NCI-H1930 (cell line): ENCODE measurements at places on chromosomes 7 and 10.

DNA sequence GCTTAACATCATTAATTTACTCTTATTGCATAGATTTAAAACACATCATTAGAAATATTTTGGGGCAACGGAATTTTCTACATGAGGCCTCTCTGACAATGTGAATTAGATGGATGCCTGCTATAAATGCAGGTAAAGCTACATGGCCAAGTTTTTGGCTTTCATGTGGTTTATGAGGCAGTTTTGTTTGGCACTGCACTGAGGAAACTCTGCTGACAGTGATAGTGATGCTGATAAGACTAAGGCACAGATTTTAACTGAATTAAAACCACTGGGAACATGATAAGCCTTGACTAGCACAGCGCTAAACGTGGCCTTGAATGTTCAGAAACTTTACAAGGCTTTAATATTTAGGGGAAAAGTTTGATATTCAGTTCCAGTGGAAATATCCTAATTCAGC, 114.3 kb upstream of the NOBOX start:
- DNase-seq = no peak

DNA sequence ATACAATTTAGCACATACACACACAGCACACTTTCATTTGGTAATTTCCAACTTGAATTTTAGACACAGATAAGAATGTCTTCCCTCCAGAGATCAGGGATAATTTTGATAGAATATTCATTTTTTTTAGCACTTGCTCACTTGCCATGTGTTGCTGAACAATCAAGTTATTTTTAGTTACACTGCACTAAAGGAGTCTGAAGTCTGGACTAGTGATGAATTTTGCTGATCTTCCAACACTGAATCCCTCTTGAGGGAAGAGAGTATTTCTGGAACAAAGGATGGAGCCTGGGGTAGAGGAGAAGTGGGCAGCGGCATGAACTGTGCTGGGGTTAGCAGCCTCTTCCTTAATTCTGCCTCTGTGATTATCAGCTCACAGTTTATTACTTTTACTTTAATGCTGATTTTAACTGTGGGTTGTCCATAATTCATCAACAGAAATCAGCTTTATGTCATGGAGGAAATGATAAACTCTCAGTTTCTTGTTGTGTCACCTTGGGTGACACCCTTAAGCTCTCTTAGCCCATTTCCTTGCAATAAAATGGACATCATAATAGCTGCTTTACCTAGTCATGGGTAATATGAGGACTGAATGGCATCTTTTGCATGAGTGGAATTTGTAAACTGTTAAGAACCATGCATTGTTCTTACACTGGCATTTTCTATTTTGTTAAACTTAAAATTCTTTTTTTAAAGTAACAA, 32.1 kb downstream of the SGPL1 start:
- DNase-seq = no peak

DNA sequence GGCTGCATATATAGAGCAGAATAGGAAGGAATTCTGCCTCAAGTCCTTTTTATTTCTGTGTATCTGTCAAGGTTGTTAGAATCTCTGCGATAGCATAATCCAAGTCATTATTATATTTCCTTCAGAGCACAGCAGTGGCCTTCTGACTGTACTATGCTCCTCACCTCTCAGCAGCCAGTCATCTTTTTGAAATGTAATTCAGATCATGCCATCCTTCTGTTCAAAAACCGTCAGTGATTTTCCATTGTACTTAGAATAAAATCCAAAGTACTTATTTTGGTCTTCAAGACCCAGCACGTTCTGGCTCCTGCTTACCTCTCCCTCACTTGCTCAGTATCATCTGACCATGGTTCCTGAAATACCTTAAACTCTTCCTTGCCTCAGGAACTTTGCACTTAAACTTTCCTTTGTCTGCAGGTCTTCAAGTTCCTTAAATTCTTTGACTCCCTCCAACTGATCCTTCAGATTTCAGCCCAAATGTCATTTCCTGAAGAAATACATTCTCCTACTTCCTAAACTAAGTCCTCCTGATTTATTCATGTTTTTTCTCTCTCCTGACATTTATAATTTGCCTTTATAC, 112.4 kb downstream of the ST7 start:
- no peak for DNase-seq

DNA sequence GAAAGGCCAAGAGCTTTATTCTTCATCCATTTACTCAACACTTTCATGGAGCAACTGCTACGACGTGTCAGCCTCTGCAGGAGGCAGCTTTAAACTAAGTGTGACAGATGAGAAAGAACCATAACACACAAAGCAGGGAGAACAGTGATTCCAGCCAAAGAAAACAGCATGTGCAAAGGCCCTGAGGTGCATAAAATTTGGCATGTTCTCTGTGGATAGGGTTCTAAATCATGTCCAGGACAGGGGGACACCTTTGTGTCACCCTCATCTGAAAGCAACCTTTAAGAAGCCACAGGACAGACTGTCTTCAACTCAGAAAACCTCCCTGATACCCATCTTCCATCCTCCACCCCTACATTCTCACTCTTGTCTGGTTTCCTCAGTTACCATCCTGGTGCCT, 116.6 kb downstream of the KCNMA1 start:
- DNase-seq = no peak

DNA sequence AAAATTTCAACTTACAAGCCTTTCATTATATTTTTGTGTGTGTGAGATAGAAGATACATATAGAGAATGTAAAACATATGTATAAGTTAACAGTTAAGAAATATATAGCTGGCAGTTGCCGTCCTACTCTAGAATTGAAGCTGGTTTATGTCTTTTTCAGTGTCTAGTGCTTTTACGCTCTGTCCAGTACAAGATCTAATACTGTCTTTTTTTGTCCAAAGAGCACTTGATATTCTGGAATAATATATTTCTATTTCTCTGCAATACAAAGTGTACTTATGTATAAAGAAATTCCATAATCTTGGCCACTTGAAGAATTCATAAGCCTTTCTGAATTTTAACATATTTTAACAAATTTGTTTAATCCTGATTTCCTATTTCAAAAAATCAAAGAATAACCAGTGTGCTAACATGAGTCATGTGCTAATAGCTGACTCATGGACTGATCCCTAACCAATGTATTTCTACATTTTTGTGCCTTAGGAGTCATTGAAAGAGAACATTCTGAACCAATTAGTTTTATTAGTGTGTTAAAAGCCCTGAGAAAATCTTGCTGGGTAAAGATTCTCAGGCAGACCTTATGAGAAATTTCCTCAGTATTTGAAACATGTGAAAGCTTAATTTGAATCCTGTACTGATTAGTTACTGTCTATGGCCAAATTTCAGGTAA, 73.2 kb upstream of the CCAR1 start:
- DNase-seq = no peak
